ENCODE measurements at places on chromosomes 1 and 21.

DNA sequence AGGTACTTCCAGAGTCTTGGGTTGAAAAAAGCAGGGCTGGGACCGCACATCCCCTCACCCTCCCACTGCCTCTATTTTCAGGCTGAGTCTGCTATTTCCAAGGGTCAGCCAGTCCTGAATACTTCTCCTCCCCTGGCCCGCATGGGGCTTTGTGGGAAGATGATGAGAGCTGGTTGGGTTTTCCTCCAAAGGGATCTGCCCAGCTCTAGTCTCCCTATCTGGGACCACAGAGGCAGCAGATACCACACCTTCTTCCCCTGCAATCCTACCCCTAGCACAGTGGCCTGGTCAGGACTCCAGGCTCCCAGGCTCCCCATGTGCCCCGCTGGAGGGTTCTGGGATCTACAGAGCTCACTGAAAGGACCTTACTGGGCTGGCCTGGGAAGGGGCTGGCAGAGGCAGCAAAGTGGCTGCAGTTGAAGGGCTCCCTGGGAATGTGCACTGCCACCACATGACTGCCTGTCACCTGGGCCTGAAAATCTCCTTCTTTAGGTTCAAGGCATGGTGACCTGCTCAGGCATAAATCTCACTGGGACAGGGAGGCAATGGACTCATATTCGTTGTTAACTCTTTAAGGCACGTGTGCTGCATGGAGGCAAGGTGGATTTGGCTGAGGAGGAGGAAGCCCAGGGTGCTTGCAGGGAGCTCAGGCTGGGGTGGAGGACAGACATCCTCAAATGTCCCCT lies 13.1 kb downstream of the CACNA1S start:
- DNase-seq: no peak

DNA sequence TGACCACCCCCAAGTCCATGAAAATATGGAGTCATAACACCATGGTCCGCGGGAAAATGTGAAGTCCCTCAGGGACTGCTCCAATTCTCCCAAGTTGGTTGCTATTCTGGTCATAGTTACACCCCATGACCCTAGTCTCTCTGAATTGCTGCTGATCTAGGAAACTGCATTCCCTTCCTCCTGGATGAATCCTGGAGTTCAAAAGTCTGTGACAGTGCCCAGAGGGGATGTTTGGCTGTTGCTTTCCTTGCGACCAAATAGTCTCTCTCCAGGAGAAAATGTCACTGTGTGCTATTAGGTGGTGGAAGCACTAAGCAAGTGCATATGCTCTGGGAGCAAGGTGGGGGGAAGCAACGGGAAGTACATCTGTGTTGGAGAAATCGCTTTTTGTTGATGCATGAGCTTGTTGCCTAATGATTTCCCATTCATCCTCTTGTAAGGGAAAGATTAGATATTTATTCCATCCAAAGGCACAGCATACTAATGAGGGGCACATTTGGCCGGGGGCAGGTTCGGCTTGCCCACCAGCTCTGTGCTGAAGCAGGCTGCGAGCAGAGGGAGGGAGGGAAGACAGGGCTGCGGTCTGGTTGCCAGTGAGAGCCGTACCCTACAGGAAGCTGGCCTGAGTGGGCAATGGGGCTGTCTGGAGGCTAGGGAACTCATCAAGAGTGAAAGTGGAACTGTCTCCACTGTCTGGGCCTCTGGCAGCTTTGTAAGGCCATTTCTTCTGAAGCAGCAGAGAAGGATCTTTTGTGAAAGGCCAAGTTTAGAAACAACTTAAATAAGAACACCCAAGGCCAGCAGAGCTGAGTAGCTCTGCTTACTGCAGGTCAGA lies 27.2 kb downstream of the SYT6 start:
- no peak for DNase-seq

GRCh38 chr1:109808703-109809102 lies 45.0 kb upstream of the EPS8L3 start:
- DNase-seq: no peak

- DNase-seq: no peak
These were observed 113.7 kb downstream of the RUNX1 start for GRCh38 chr21:34935452-34935851.

DNA sequence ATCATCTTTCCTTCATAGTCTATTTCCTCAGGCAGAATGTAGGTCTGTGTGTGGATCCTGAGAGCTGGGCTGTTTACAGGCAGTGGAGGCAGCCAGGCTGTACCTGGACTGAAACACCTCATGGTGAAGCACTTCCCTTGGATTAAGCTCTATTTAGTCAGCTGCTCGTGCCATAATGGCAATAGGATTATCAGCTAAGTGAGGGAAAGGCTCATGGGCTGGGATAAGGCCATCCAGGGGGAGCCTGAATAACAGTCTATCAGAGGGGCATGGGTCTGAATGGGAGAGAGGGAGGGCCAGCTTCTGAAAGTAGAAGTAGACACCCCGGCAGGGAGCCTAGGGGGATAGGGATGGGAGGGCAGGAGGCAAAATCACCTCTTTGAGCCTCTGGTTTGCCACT lies 8.3 kb downstream of the RNASEL start:
- no peak for DNase-seq

DNA sequence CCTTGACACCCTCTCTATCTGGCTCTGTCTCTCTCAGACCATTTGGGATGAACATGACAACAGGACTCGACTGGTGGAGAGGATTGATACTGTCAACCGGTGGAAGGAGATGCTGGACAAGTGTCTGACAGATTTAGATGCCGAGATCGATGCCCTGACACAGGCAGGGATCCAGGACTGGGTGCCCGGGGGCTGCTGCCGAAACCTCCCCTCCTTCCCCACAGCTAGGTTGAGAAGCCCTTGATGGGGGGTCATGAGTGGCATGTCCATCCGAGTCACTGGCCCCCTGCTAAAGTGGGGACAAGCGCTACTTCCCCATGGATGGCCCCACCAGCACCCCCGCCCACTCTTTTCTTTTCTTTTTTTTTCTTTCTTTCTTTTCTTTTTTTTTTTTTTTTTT lies 1.2 kb downstream of the TEKT2 start:
- DNase-seq: no peak

DNA sequence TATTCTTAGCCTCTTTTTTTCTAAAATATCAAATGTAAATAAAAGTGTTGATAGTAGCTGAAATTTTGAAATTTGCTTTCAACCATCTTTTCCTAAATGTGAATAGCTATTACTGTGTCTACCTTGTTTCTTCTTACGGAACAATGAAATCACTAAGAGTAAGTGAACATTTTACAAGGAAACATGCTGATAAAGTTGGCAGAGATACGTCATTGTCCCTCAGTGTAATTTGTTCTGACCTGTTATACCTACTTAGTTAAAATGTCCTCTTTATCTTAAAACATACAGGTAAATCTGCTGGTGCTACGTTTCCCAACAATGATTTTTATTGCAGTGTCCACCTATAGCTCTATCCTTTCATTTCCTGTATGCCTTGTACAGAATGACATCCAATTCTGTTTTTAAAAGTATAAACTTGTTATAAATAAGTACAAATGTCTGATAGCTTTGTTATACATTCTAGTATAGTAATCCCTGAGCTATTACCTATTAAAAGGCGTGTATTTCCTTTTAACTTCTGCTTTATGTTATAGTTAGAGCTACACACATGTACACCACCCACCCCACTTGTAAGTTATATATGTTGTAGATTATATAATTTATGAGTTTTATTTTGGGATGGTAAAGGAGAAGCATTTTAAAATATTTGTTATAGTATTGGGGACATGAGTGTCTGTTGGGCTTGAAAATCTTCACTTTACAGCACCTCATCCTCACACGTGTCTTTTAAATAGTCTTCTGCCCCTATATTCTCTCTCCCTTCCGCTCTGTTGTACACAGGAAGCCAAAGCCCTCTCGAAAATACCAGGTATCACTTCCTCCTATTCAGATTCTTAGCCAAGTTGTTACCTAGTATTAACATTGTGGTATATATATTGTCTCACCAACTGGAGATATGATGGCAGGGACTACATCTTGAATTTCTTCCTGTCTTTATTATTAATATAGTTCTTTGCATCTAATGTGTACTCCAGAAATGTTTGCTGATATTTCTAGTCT lies 25.2 kb downstream of the LAMC1 start:
- no peak for DNase-seq

- no peak for DNase-seq
These were observed 33.0 kb downstream of the KANK4 start for GRCh38 chr1:62285984-62286785.

DNA sequence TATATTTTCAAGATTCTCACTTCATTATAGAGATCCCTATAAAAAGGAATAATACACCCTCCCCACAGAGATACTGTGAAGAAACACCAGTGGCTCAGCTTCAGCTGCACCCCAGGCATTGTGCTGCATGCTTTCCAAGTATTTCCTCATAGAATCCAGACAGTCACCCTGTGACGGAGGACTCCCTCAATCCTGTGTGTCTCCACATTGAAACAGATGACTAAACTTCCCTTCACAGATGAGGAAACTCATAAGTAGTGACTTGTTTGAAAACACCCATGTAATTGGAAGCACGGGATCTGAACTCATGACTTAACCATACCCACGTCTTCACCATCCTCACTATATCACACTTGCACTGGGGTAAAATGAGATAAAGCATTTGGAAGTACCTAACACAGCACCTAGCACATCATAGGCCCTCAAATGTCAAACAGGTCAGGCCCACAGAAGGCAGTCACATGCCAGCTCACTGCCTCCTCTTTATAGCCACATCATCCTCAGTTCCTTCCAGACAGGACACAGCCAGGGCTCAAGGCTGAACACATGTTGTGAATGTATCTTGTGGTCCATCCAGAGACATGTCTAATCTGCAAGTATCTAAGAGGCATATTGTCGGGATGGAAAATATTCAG lies 55.2 kb downstream of the GPR161 start:
- no peak for DNase-seq

- DNase-seq: no peak
These were observed 139.2 kb downstream of the TM2D1 start for GRCh38 chr1:61585714-61586113.

- no peak for DNase-seq
These were observed at the start of gene TBX15 for GRCh38 chr1:118988186-118989005. TSS of gene TBX15 (minus strand) at chr1:118988343. CDS start at chr1:118987795, 548 bp downstream.

- no peak for DNase-seq
These were observed 109.1 kb upstream of the OLIG2 start for GRCh38 chr21:32916522-32917099.

- DNase-seq: no peak
These were observed 8.7 kb downstream of the PLA2G2D start for GRCh38 chr1:20110679-20111078.

DNA sequence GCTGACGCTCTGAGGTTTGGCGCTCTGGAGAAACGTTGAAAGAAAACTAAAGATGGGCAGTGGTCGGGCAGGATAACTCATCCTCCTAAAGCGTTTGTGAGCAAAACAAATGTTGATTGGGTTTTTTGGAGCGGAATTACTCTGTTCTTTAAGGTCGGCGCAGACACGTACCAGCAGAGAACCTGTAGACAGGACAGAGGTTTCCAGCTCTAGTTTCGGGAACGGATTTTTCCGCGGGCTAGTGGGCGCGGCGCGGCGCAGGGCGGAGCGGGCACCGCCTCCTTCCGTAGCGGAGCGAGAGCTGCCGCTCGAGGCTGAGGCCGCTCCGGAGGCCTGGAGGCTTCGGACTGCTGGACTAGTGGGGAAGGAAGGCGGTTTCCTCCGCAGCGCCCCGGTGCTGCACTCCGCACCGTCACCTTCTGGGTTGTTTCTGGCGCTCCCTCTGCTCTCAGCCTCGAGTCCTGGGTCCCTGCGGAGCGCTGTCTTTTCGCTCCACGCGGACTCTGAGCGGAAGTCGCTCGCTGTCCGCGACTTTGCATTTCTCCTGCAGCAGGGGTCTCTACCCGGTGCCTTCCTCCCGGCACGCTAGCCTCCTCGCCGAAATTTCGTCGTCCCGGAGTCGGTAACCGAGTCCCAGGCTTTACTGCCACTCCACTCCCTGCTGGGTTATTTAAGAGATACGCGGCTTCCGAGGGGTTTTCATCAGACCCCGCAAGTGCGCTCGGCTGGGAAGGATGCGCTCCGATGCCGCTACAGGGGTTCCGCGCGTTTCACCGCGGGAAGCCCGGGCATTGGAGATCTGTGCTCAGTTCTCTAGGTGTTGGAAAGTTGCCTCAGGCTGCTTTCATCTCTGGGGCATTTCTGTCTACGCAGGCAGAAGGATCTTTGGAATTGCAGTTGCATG lies 7.0 kb downstream of the FOXD2 start:
- DNase-seq: no peak

GRCh38 chr1:75174031-75174760 lies 40.0 kb downstream of the LHX8 start:
- no peak for DNase-seq

DNA sequence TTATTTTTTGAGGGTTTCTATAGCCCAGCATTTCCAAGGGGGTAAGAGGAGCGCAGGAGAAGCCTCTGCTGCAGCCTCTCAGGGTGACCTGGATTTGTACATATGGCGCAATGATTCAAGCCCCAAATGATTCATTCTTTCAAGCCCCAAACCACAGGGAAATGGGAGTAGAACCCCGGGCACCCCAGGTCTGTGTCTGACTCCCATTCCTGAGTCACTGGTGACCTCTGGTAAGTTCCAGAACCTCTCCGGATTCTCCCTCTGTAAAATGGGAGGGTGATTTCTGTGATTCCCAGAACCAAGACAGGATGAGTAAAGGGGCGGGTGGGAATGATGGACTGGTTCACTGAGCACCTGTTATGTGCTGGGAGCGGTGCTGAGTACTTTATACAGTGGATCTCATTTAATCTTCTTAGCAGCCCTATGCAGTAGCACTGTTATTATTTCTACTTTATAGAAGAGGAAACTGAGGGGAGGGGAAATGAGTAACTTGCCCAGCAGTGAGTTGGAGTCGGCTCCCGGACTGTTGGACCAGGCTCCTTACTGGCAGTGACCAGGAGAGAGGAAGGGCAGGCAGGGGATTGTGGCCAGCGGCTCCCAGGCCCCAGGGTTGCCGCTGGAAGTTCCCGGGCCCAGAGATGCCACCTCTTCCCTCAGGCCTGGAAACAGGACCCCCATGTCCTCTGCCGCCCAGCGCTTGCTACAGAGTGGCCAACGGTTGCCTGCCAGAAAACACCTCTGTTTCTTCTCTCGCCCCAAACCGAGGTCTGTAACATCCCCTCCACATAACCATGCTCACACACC lies 20.3 kb upstream of the SLC26A9 start:
- DNase-seq: no peak

DNA sequence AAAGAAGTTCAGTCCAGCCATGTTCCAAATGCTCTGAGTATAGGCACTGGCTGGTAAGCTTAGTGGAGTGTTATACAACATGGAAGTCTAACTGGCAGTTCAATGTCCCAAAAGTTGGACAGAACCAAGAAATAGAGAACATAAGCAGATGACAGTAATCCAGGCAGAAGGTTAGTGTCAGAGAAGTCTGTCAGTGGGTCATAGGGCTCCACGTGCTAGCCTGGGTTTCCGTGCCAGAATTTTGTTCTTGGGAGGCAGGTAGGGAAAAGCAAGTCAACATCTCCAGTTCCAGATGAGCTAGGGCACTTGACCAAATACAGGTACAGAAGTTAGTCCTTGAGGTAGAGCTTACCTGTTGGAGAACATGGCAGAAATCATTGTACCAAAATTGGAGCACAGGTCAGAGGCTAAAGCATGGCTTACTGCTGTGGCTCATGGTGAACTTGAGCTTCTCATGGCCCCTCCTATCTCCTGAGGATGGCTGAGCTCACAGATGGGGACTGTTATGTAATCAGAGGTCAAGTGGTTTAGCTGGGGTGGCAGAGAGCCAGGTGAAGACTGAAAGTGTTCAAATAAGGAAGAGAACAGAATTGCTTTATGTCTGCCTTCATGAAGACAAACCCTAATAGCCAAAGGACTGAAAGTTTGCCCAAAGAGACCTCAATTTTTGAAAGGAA lies 170.8 kb downstream of the NFIA start:
- no peak for DNase-seq

GRCh38 chr1:235468970-235469369 lies 35.3 kb downstream of the B3GALNT2 start:
- no peak for DNase-seq

GRCh38 chr1:193516755-193517388 lies 330.5 kb upstream of the B3GALT2 start:
- DNase-seq: no peak

GRCh38 chr1:31828341-31828740 lies 12.5 kb upstream of the SPOCD1 start:
- DNase-seq: no peak
